ENCODE measurements at places on chromosomes 4 and X. TPM values are rescaled to one million over a fixed set of nuclear protein-coding genes. Genes with fewer than 3 reads are reported as not detected.

DNA sequence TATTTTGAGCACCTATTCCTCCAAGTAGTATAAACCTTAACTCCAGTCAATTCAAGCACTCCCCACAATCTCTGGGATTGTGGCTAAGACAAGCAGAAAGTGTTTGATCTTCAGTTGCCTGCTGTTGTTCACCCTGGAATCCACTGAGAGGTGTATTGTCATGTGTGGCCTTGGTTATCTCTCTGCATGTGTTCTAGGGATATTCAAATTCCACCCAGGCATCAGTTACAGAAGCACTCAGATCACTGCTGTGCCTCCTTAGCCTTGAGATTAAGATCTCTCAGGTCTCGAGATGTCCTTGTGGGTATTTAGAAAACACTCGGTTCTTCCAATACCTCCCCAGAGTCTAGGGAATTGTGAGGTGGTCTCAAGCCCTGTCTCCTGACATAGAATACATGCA is 213.3 kb downstream of the SMARCA1 start:
- H3K27ac ChIP-seq = no peak overlapping the region
- DNase-seq = no peak
- H3K36me3 ChIP-seq = no peaks in the 10 kb centered on the region

GRCh38 chr4:110087070-110087708 is 111.2 kb downstream of the ELOVL6 start:
- peaks cover 19% of the 10 kb centered on the region for H3K36me3 ChIP-seq
- no peak for DNase-seq
- H3K4me1 ChIP-seq = no peaks in the 10 kb centered on the region

GRCh38 chr4:168893205-168893604 is 116.8 kb downstream of the CBR4 start:
- no peak overlapping the region for H3K4me3 ChIP-seq
- H3K27ac ChIP-seq = no peak overlapping the region
- no peak for DNase-seq

DNA sequence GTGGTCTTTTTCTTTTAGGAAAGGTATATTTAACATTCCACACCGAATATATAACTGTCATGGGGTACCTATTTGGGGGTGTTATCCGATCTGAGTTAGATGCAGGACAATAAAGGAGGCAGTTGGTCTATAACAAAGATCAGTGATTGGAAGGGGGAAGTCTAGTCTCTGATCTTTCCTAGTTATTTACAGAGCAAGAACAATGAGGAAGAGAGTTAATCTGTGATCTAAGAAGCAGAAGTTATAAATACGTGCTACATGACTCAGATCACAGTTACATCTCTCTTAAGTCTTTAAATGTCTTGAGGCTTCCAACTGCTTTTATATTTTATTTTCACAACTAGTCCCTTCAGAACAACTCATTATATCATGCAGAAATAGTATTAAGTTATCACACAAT is 33.2 kb upstream of the ARMCX4 start:
- no peak overlapping the region for H3K27ac ChIP-seq
- DNase-seq = no peak
- no peaks in the 10 kb centered on the region for H3K4me1 ChIP-seq
- H3K36me3 ChIP-seq = no peaks in the 10 kb centered on the region
- H3K4me3 ChIP-seq = no peak overlapping the region
- no peaks in the 10 kb centered on the region for H3K27me3 ChIP-seq

DNA sequence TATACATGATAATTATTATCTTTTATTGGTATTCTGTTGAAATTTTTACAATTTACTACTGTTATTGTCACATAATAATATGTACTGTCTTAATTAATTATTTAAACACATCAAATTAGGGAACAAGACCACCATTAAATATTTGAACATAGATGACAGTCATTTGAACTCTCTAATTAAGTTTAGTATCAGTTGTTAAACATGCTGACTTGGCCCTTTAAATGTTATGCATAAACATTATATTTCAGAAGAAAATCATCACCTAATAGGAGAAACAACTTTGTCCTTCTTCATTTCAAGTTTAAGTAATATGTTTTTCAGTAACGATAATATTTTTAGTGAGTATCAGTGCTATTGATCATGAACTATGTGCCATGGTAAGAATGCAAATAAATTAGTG is 623.5 kb upstream of the GNPDA2 start:
- H3K4me3 ChIP-seq = no peak overlapping the region
- DNase-seq = no peak
- no peaks in the 10 kb centered on the region for H3K27me3 ChIP-seq
- no peaks in the 10 kb centered on the region for H3K36me3 ChIP-seq

- no peaks in the 10 kb centered on the region for H3K27me3 ChIP-seq
- H3K4me1 ChIP-seq = no peaks in the 10 kb centered on the region
- H3K36me3 ChIP-seq = no peaks in the 10 kb centered on the region
- H3K4me3 ChIP-seq = no peak overlapping the region
Measured at GRCh38 chrX:22063284-22063683, 31.2 kb downstream of the PHEX start.

DNA sequence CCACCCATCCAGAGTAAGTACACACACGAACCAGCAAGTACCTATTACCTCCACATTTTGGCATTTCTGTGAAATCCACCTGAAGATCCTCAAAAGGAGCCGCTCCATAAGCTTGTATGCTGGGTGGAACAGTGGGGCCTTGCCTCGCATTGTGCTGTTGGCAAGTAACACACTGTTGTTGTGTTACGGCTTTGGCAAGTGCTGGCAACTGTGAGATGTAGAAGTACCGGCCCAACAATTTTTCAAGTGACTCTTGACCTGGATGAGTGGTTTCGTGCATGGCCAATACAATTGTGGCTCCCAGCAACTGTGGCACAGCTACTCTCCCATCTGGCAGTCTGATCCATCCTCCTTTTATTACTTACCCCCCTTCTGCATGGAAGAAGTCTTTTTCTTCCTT is 128.7 kb downstream of the CCNB3 start:
- no peak for DNase-seq
- no peaks in the 10 kb centered on the region for H3K4me1 ChIP-seq
- no peak overlapping the region for H3K4me3 ChIP-seq
- H3K27me3 ChIP-seq = no peaks in the 10 kb centered on the region
- H3K36me3 ChIP-seq = no peaks in the 10 kb centered on the region

DNA sequence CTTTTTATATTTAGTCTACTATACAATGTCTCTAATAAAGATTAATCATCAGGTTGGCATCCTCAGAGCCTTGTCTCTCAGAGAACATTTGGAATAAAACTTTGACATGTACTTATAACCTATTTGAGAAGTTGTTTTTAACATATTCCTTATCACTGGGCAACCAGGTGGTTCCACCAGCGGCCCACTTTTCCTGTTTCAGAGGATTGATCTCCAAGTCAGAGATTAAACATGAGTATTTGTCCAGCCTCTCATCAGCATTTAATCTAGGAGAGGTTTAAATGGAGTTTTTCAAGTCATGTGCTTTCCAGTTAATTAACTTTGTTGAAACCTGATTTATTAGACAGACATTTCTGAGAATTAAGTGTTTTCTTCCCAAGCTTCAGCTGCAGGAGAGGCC is 345.5 kb downstream of the GRXCR1 start:
- no peak for DNase-seq
- no peak overlapping the region for H3K4me3 ChIP-seq
- no peak overlapping the region for H3K27ac ChIP-seq
- H3K4me1 ChIP-seq = no peaks in the 10 kb centered on the region
- no peaks in the 10 kb centered on the region for H3K36me3 ChIP-seq
- no peaks in the 10 kb centered on the region for H3K27me3 ChIP-seq

GRCh38 chr4:121800638-121800960 is 524 bp upstream of the EXOSC9 start:
- peak overlapping the region; percentile 94 for H3K4me3 ChIP-seq
- 0 out of 2 replicates have a peak, but pooled peaks cover 3% of the 10 kb centered on the region for H3K4me1 ChIP-seq
- H3K27me3 ChIP-seq = no peaks in the 10 kb centered on the region
- DNase-seq = no peak
- H3K27ac ChIP-seq = peak overlapping the region; percentile 97
- H3K36me3 ChIP-seq = peaks cover 40% of the 10 kb centered on the region

DNA sequence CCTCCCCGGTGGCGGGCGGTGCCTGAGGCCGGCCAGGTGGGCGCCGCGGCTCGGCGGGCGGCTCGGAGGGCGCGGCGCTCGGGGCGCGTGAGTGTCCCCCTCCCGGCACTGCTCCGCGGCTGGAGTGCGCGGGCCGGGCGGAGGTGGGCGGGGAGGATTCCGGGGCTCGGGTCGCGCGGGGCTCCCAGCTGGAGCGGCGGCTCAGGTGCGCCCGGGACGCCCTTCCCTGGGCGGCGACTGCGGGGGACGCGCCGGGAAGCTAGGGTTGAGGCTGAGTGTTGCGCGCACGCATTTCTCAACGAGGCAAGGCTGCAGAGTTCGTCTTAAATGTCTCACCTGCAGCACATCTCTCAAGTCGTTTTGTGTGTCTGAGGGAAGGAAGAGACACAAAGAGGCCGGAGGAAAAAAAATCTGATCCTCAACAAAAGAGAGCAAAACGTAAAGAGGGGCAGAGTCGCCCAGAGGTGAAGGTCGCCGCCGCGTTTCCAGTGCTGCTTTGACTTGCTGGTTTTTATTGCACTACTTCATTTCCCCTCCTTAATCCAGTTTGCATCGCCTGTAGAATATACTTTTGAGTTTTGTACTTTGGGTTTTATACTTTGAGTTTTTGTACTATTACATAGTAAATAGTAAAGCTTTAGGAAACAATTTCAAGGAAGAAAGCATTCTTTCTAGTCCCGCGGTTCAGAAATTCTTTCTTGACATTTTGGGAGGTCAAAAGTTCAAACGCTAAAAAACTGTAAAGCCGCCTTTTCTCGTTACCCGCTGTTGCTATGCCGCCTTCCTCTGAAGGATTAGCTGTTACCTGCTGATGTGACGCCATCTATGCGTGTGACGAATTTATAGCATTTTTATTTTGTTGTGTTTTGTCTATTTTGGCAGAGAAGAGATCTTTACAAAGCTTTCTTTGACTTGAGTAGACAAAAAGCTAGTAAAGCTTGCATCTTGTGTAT is 106.5 kb upstream of the STOX2 start:
- no peaks in the 10 kb centered on the region for H3K4me1 ChIP-seq
- peaks cover 10% of the 10 kb centered on the region for H3K27me3 ChIP-seq
- no peak for DNase-seq
- H3K27ac ChIP-seq = no peak overlapping the region
- no peaks in the 10 kb centered on the region for H3K36me3 ChIP-seq
- no peak overlapping the region for H3K4me3 ChIP-seq

- no peak overlapping the region for H3K4me3 ChIP-seq
- H3K27ac ChIP-seq = no peak overlapping the region
- no peaks in the 10 kb centered on the region for H3K4me1 ChIP-seq
- no peak for DNase-seq
Measured at GRCh38 chr4:132071815-132072214, 1077.3 kb upstream of the PCDH10 start.

- H3K4me3 ChIP-seq = no peak overlapping the region
- H3K27me3 ChIP-seq = no peaks in the 10 kb centered on the region
- no peak overlapping the region for H3K27ac ChIP-seq
- no peak for DNase-seq
- H3K36me3 ChIP-seq = no peaks in the 10 kb centered on the region
Measured at GRCh38 chr4:1476140-1476513, 69.9 kb upstream of the NKX1-1 start.

- H3K4me1 ChIP-seq = no peaks in the 10 kb centered on the region
- H3K27me3 ChIP-seq = no peaks in the 10 kb centered on the region
- DNase-seq = no peak
- no peaks in the 10 kb centered on the region for H3K36me3 ChIP-seq
Measured at GRCh38 chr4:61320154-61320553, 120.0 kb downstream of the ADGRL3 start.

DNA sequence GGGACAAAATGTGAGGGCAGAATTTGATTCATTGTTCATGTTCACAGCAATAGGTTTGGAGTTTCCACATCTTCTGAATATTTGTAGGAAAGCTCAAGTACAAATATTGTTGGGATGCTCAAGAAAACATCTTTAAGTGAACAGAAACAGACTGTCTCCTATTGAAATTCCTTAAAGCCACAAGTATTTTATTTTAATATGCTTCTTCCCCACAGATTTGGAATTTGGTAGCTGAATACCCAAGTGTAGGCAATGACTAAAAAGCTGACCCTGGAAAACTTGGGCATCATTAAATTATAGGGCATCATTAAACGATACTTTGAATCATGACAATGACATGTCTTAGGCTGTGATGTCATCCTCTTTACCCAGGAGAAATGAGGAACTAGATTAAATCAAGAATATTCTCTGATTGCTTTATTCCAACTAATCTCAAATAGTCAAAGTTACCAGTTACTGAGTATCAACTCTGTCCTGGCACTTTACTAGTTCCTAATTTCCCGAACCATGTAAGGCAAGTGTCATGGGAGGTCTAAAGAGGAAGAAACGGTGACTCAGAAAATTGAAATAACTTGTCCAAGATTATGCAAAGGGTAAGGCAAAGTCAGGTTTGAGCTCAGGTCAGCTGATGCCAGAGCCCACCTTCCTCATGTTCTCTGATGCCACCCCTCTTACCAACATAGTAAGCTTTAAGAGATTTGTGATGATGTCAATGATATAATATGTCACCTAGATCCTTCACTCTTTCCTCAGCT is 223.1 kb upstream of the LEF1 start:
- H3K36me3 ChIP-seq = no peaks in the 10 kb centered on the region
- H3K27me3 ChIP-seq = peaks cover 2% of the 10 kb centered on the region
- H3K27ac ChIP-seq = no peak overlapping the region
- H3K4me3 ChIP-seq = no peak overlapping the region

Gene NIPAL1
- total RNA-seq = 0.72 TPM

Gene TMEM271
- not detected for total RNA-seq

Gene EMCN
- not detected for total RNA-seq

Gene TMSB15C
- total RNA-seq = not detected

Gene RBM47
- 6.4 TPM for total RNA-seq

Gene XPNPEP2
- total RNA-seq = not detected

Gene SPANXN4
- not detected for total RNA-seq
